ENCODE measurements at places on chromosomes 3 and 15.

DNA sequence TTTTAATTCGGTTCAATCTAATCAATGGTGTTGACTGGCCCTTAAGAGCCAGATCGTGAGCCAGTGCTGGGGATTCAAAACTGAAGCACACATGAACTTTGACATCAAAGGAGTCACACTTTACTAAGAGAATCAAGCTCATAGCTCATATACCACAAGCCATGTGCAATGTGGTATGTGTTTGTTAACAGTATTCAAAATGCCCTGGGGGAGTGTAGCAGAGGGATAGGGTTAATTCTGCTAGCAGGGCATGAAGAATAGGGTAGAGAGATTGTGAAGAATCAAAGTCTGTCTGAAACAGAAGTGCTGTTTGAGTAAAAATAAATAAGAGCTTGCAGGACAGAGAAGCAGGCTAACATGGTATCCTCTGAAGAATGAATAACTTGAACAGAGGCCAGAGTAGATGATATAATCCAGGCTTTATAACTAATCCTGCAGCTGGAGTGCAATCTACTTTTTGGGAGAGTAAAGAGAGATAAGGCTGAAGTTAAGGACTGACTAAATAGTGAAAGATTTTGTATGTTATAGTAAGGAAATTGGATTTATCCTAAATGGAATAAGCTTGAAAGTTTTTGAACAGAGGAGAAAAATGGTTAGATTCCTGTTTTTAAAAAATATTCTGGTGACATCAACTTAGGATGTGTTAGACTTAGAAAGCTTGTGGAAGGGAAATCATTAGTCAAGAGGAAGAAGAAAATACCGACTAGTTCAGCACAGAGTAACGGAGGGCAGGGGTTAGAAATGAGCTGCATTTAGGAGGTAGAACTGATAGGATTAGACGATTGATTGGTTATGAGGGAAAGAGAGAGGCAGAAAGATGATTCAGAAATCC lies 292.0 kb downstream of the NFKBIZ start:
- no peak for DNase-seq

DNA sequence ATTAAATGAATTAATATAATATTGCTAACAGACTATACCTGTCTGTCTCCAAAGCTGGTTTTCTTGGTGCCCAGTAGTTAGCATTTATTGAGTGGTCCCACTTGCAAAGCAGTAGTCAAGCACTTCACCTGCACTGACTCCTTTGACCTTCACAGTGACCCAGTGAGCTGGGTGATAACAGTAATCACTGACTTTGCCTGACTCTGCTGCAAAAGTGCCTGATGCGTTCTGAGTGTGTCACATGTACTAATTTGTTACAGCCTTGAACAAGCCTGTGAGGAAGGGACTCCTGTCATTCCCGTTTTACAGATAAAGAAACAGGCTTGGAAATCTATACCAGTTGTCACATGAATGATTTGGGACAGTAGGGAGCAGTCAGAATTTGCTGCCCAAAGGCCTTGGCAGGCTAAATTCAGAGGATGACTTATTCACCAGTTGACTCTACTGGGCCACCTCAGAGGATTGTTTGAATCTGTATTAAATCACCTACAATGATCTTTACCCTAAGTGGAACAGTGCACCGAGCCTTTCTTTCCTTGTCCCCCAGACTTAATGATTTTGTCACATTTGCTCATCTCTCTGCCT lies 116.6 kb upstream of the PLXNA1 start:
- DNase-seq: no peak

- DNase-seq: no peak
These were observed 3.9 kb upstream of the MECOM start for GRCh38 chr3:169667166-169668071.

GRCh38 chr3:118882353-118882947 lies 152.2 kb downstream of the IGSF11 start:
- peak; percentile 49 for DNase-seq

DNA sequence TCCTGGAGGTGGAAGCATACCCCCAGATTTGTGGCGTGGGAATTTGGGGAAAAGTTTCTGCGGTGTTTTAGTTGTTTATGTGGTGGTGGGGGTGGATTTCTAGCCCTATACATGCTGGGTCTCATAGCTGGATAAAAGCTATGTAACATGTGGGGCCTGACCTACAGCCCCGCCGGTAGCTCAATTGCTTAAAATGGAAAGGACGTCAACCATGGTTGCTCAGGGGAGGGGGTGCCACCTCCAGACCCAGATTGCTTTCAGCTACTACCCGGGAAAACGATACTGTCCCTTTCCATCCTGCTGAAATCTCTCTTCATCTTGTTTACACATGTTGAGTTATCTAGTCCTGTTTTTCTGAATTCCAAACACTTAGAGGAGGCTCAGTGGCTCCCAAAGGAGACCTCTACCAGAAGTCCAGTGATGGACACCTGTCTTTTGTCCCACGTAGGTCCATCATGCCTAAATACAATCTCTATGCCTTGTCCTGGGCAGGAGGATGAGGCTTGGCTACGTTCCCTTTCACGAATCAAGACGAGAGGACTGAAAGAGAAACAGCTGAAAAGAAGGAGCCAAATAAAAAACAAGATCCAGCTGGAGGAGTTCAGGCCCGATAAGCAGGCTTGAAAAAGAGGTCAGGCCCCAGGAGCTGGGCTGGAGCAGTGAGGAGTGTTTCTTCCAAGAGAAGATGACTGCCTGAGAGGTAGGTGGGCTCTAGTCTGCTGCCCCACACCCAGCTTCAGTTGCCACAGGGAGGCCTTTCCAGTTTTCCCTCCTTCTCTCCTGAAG lies 72.1 kb upstream of the TPRG1 start:
- DNase-seq: no peak

DNA sequence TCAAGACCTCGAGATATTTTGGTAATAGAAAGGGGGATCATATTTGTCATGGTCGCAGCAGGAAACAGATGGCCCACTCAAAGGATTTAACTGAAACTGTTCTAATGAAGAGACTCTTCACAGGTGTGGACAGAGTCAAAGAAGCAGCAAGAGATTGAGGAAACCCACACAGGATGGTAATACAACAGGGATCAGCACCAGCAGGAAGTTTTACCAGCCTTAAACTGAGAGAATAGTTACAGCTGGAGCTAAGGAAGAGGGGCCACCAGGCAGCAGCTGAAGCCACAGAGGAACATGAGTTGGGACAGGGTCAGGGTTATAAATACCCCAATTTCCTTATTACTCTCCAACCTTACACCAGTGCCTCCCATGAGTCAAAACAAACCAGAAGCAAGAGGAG lies 131.8 kb upstream of the UBE2E2 start:
- no peak for DNase-seq

- no peak for DNase-seq
These were observed 24.1 kb downstream of the CX3CR1 start for GRCh38 chr3:39255503-39256325.

- DNase-seq: peak; percentile 56
These were observed 509.3 kb upstream of the CFAP20DC start for GRCh38 chr3:59558906-59559720.

DNA sequence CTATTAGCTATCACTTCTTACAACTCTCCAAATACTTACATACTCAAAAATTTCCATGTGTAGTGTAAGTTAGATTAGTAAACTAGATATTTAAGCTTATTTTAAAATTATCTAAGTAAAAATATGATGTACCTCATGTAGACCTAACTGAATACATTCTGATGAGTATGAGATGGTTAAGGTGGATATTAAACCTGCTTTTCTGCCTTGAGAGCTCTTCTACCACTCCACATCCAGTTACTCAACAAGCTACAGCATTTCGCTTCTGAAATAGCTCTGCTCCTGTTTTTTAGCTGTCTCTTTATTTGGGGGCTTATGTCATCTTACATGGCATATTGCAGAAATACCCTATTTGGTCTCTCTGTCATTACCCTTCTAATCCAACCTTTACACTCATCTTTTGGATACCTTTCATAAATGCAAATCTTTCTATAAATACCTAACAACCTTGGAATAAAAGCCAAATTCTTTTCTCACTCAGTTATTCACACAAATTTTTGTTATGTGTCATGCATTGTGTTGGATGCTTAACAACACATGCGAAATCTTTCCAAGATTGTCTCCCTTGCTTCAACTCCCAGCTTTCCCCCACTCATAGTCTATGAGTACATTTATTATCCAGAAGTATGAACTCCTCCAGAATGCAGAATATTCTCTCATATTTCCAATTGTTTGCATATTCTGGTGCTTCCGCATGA lies 92.0 kb downstream of the ALCAM start:
- DNase-seq: no peak

- DNase-seq: no peak
These were observed 9.9 kb upstream of the RPL29 start for GRCh38 chr3:52005571-52005986.

- DNase-seq: no peak
These were observed 121.7 kb upstream of the TPM1 start for GRCh38 chr15:62920682-62921502.

GRCh38 chr3:123329636-123330340 lies 119.1 kb downstream of the ADCY5 start:
- no peak for DNase-seq

- no peak for DNase-seq
These were observed 5.9 kb upstream of the GHSR start for GRCh38 chr3:172454180-172454579.

- no peak for DNase-seq
These were observed 11.5 kb upstream of the DNAJC13 start for GRCh38 chr3:132405609-132406299.

GRCh38 chr3:126680667-126681055 lies 23.4 kb upstream of the CHCHD6 start:
- DNase-seq: no peak

DNA sequence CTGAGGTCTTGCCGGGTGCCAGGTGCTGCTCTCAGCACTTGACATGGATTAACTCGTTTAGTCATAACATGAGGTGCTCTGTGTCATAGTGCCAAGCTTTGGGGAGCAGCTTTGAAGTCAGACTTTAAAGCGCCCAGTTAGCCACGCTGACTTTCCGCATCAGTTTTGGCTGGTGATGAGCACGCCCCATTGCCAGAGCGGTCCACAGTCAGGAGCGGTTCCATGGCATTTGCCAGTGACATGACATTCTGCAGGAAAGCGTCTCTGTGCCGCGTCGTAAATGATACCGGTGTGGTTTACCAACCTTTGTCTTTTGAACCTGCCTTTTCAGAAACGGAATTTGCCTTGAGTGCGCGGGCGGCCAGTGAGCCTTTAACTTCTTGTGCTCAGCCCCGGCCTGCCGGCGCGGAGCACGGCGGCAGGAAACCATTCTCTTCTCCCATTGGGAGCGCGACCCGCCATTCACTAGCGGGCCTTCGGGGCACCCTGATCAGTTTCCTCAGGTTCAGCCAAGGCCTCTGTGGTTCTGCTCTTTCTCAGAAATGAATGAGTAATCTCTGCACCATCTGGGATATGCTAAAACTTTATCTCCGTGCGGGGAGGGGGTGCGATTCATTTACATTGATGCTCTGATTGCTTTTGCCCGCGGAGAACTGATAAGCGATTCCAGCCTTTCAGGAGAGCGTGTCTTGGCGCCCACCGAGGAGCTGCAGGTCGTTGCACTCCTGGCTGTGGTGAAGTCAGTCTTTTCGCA lies 1.7 kb upstream of the SLC2A2 start:
- DNase-seq: no peak

DNA sequence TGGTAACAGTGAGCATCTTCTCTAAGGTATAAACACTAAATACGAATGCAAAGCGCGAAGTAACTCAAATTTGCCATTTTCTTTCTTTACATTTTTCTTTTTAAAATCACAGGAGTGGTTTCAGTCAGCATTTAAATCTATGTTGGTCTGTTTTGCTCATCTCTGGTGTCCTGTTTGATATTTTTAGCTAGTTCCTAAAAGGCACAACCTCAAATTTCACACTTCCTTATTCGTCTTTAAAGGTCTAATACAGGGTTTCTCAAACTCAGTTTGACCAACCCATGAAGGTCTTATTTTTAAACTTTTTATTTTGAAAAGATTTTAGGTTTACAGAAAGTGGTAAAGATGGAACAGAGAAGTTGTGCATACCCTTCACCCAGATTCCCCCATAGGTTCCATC lies 201.1 kb downstream of the MAGI1 start:
- no peak for DNase-seq

- no peak for DNase-seq
These were observed 18.4 kb downstream of the THOC7 start for GRCh38 chr3:63845215-63845614.

- DNase-seq: no peak
These were observed 27.9 kb downstream of the KIF7 start for GRCh38 chr15:89627256-89627970.

- DNase-seq: no peak
These were observed 351.0 kb upstream of the THRB start for GRCh38 chr3:24845524-24846155.

Data from T-helper 1 cell (primary cell).